ENCODE measurements at places on chromosomes 1 and 21.

DNA sequence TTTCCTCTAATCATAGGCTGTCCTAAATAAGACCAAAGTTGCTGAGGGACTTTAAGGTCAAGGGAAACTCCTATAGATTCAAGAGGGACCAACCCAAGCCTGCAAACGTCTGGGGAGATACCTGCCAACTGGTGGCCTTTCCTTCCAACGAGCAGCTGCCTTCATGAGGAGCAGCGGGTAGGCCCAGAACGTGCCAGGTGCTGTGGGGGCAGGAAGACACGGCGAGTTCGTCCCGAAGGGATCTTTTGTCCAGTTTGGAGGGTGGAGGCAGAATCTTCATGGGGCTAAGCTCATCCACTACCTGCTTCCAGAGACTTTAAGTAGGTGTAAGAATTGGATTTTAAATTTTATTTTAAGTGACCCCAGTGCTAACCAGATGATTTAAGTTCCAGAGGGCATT is 26.0 kb upstream of the SLC26A9 start:
- no peak for DNase-seq

DNA sequence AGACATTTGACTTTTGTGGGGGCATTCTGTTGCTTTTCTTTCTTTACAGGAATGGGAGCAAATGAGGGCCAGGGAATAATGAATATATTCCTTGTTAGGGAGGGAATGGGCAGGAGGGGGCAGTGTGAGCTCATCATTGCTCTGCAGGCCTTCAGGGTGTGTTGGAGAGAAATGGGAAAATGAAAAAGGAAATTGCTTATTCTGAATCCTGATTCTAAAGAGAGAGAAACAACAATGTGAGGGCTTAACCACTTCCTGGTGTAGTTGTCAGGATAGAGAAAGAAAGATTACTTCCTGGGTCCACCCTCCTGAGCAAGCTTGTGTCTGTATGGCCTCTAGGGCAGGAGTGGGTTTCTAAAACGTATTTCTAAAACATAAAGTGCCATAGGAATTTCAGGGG is 28.3 kb downstream of the VANGL2 start:
- peak; percentile 23 for DNase-seq

DNA sequence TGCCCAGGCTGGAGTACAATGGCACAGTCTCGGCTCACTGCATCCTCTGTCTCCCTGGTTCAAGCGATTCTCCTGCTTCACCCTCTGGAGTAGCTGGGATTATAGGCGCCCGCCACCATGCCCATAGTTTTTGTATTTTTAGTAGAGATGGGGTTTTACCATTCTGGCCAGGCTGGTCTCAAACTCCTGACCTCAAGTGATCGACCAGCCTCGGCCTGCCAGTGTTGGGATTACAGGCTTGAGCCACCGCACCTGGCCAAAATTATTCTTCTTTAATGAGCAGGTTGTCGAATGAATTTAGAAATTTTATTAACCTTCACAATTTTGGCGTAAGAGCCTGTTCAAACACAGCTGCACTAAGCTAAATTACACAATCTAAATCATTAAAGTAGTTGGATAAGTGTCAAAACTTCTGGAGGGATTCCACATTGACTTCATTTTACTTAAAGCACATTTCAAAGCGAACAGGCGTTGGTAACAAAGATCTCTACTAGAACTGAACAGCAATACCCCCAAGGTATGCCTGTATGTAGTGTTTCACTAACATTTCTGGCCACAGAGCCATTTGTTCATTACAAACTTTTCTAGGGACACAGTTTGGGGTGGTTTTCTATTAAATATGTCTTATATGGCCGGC is 5.2 kb upstream of the CTH start:
- DNase-seq = no peak

DNA sequence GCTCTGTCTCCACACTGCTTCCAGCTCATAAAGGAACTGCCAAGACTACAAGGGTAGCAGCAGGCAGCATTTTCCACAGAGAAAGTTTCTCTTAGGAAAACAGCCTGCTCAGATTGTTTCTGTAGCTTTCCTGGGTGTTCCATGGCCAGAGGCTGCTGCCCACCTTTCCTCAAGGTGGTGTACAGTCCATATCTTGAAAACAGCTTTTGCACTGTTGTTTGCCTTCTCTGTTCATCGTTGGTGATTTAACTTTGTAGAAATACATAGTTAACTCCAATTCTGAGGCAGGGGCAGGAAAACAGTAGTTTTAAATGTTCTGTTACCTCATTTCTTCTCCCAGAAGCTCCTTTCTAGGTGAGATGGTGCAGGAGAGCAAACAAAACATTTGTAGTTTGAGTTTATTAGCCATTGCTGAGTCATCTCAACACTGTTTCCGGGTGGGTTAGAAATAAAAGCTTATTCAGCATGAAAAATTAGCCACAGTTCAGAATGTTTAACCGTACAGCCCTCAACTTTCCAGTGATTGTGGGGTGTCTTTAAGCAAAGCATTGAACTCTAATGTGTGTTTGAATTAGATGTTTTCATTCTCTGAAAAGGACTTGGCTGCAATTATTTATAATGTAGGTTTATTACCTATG is 41.7 kb downstream of the DIP2A start:
- no peak for DNase-seq

GRCh38 chr1:229629261-229629660 is 3.2 kb downstream of the URB2 start:
- no peak for DNase-seq

GRCh38 chr21:46227811-46228344 is 696 bp downstream of the LSS start:
- no peak for DNase-seq

DNA sequence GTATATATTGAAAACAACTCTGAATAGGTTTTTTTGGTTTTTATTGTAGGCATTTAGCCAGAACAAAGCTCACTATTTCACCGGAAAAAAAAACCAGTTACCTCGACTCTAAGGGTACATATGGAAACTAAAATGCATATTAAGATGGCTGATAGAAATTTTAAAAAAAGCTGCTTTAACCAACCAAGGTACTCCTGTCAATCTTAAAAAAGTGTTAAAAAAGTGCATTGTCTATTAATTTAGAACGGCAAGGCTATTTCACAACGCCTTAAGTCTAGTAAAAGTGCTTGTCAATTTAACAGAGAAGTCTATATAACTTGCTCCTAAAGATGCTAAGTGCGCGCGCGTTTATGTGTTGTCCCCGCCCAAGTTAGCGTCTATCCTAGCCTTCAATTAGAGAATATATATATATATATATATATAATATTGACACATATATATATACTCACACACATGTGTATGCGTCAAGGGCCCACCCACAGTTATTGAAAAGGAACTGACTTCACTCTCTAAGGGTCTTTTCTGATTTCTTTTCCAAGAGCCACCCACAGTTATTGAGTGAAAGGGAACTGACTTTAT is 934 bp downstream of the ASPM start:
- DNase-seq = no peak

DNA sequence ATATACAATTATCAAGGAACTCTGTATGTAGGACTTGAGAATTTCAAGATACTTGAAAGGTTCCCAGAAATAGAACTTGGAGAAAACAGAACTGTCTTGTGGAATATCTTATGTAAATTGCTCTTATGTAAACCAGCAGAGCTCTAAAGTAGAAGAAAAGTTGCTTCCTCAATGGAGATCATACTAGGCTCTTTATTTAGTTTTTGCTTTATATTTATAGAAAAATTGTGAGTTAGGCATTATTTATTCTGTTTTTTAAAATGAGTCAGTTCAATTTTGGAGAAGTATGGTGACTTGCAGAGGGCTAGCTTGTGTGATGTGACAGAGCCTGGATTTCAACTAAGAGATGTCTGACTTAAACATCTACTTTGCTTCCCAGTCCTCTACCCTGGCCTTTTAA is 40.4 kb downstream of the ATP6V1G3 start:
- no peak for DNase-seq

DNA sequence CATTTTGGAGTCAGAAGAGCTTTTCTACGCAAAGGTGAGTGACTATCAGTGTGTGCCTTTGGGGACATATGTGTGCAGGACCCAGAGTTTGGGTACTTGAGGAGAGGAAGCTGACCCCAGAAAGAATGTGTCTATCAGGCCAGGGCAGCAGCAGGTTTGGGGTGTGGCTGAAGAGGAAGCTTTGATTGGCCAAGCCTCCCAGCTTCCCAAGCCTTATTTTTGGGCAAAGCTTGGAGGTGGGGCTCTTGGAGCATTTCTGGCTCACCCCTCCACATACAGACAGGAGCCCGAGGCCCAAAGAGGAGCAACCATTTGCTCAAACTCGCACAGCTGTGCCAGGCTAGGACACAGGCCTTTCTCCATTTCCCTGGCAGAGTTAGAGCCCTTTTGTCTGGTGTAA is 4.7 kb downstream of the GPR3 start:
- DNase-seq = no peak
